ENCODE measurements at places on chromosomes 2 and 18. TPM values are rescaled to one million over a fixed set of nuclear protein-coding genes. Genes with fewer than 3 reads are reported as not detected.
A peak's percentile ranks its signal among the peaks of the same experiment; 100 is the strongest.

DNA sequence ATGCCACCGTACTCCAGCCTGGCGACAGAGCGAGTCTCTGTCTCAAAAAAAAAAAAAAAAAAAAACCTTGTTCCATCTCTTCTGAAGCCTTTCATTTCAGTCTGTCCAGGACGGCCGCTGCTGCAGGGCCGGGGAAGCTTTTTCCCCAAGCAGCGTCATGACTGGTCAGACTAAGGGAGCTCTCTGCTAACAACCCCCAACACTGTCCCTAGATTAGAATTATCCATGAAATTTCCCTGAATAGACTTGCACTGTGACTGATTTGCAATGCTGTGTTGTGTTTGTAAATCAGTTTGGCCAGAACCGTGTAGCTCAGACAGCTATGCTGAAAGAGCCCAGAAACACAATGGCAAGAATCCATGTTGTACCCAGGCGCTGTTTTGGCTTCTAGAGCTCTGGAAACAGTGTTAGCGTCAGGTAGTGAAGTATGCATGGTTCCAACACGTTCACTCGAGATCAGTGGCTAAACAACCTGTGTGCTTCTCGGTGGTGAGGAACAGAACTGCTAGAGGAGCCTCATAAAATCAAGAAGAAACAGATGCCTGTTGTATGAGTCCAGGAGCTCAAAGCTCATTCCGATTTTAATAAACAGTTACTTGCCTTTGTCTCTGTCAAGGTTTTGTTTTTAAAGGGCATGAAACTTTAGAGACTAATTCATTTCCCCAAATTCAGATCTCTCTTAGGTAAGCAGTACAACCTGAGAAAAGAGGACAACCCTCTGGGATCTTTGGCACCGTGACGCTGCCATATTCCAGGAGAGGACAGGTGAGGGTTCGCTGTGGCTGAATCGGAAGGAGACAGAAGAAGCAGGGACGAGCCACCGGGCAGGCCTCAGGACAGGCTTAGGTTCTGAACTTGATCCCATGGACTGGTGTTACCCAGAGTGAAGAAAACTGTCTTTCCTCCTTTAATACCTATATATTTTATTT, 43.5 kb downstream of the GORASP2 start:
- peaks cover 3% of the 10 kb centered on the region for H3K4me1 ChIP-seq
- no peaks in the 10 kb centered on the region for H3K36me3 ChIP-seq
- no peaks in the 10 kb centered on the region for H3K27me3 ChIP-seq
- H3K4me3 ChIP-seq = peak overlapping the region; percentile 72
- no peak overlapping the region for H3K27ac ChIP-seq

Gene CTAGE1
- not detected for total RNA-seq

GRCh38 chr18:57791911-57792310, 11.2 kb downstream of the ATP8B1 start:
- H3K36me3 ChIP-seq = no peaks in the 10 kb centered on the region
- no peak overlapping the region for H3K4me3 ChIP-seq
- no peak for DNase-seq

DNA sequence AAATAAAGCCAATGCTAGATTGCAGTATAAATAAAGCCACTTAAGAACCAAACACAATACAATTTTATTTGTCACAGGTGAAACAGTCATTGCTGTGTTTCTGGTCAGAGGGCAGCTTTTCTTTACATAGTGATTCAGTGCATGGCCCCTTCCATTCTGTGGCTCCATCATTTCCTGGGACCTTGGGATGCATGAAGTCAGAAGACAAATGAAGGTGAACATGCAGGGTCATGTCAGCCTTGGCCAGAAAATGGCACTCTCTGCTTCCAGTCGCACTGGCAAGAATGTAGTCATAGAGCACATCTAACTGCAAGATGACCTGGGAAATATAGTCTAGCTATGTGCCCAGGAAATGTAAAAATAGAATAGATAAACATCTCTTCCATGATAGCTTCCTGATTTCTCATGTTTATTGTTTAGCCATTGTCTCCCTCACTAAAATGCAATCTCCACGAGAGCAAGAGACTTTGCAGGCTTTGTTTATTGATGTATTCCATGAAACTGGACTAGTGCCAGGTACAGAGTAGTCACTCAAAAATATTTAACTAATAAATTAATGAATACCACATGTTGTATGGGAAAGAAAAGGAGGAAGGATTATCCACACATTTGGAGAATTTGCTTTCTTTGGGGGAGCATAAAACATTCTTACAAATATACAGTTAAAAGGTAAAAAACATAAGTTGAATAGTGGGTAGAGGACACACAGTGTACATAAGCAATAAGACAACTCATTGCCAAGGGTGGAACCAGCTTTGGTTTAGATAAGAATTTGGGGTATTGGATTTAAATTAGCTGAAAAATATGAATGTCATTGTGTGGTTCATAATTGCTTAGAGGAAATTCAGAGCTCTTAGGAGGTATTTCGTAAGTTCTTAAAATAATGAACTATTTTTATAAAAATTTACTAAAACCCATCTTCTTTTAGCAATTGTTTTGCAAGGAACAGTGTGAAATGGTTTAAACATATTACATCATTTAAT, 343.8 kb downstream of the PID1 start:
- H3K4me3 ChIP-seq = no peak overlapping the region
- no peaks in the 10 kb centered on the region for H3K36me3 ChIP-seq
- H3K27me3 ChIP-seq = no peaks in the 10 kb centered on the region
- no peak for DNase-seq
- no peak overlapping the region for H3K27ac ChIP-seq
- no peaks in the 10 kb centered on the region for H3K4me1 ChIP-seq

Measured in colonic mucosa (tissue), 4 donors.